ENCODE measurements at places on chromosomes 11 and 22.

GRCh38 chr11:111960916-111961315 is 23.8 kb downstream of the DIXDC1 start:
- no peak for DNase-seq

GRCh38 chr11:17570034-17570433 is 23.0 kb downstream of the OTOG start:
- no peak for DNase-seq

GRCh38 chr11:119094816-119095065 is 6.9 kb downstream of the DPAGT1 start:
- DNase-seq: peak; percentile 82

DNA sequence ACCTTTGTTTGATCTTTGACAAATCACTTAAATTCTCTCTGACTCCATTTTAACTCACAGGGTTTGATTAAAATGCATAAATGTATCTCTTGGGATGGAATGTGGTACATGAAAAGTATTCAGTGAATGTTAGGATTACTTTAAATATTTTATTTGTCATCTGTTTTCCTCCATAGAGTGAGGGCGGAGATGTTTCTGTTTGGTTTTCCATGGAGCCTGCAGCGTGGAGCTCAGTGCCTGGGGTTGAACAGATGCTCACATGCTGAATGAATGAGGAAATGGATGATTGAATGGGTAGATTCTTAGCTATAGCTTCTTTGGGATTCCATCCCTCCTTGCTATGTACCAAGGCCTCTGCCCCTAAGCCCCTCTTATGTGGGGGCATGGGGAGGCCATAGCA is 10.0 kb downstream of the TSPAN18 start:
- DNase-seq: peak; percentile 69

DNA sequence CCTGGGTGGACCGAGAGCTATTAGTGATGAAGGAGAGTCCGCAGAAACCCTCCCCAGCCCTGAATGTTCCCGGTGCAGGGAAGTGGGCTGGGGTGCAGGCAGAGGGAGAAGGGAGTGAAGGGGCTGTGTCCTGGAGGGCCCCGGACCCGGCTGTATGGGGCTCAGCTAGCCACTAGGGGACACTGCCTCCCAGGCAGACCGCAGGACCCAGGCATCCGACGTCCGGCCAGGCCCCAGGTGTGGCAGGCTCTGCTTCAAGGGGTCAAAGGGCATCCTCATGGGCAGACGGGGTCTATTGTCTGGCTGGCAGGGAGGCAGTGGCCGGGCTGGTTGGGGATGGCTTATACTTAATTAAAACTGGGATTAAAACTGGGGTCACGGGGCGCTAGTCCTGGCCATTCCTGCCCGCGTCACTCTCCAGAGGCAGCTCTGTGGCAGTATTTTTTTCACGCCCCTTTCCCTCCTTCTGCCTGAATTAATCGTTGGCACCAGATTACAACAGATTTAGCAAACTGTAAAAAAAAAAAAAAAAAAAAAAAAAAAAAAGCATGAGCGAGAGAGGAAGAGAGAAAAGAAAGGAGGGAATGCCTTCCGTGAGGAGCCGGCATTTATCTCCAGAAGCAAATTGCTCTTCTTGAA is 5.1 kb downstream of the FLRT1 start:
- no peak for DNase-seq

DNA sequence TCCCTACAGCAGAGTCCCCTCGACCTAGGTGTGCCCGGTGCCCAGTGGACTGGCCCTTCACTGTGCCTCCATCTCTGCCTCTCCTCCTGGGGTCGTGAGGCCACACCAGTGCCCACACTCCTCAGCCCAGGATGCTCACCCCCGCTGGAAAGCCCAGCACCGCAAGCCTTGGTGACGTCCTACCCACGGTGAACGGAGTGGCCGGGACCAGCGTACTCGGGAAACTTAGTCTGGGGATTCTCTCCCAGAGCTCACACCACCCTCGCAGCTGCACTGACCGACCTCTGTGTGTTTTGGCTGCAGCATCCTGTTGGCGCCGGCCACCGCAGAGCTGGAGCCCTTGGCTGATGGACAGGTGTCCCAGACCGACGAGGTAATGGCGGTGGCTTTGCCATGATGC is 35.5 kb upstream of the KRTAP5-7 start:
- no peak for DNase-seq

DNA sequence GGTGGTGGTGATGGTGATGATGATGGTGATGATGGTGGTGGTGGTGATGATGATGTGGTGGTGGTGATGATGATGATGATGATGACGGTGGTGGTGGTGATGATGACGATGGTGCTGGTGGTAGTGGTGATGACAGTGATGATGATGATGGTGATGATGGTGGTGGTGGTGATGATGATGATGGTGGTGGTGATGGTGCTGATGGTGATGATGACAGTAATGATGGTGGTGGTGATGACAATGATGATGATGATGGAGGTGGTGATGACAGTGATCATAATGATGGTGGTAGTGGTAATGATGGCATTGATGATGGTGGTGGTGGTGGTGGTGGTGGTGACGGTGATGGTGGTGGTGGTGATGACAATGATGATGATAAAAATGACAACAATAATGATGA is 52.1 kb upstream of the ANO1 start:
- DNase-seq: no peak

- DNase-seq: no peak
These were observed 2.9 kb downstream of the DENND6B start for GRCh38 chr22:50323900-50324299.

DNA sequence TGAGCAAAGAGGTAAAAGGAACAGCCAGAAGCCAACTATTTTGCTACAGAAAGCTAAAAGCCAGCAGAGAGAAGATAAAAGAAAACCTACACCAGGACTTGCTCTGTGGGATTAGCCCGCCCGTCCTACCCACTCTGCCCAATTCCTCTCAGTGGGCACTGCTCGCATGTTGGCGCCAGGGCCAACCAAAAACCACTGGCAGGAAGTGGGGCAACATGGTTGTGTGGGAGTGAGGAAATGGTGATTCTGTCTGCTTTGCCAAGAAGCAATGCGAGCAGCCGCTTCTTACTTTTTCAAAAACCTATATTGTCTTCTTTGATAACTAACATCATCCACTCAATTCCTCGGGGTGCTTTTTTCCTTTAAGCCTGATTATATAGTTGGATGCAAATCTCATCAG is 14.2 kb upstream of the APOA1 start:
- no peak for DNase-seq

GRCh38 chr22:29380032-29380781 is 8.2 kb downstream of the AP1B1 start:
- DNase-seq: no peak

- no peak for DNase-seq
These were observed 110.9 kb upstream of the GRK3 start for GRCh38 chr22:25453557-25453956.

DNA sequence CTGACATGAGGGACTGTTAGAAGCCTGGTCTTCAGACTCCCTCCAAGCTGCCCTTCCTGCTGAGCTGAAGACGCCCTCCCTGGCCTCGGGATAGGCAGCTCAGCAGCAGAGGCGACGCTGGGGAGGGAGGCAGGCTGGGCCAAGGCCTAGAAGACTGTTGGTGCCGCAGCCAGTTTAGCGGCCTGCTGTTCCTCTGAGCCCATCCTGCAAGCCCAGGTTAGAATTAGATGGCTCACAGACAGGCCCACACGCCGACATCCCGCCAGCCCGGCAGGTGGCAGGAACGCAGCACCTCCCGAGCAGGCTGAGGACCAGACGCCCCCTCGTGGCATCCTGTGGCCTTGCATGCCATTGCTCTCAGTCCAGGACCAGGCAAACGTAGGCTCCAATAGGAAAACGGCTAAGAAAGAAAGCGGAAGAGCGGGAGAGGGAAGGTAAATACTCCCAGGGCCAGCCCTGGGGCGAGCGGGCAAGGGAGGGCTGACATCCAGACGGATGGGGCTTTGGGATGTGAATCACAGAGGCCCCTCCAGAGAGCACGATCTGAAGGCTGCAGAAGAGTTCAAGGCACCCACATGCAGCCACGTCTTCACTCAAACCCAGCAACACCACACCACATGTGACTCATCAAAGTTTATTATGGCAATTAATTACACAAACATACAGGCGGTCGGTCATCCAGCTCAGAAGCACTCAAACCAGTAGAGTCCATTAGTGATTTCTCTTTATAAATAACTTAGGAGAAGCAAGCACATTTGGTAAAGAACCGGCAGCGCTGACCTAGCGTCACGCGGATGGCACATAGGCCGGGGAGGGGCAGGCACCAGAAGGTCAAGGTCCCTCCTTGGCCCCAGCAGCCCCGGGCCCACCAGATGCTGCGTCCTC is 27.6 kb downstream of the CD5 start:
- DNase-seq: peak; percentile 77

DNA sequence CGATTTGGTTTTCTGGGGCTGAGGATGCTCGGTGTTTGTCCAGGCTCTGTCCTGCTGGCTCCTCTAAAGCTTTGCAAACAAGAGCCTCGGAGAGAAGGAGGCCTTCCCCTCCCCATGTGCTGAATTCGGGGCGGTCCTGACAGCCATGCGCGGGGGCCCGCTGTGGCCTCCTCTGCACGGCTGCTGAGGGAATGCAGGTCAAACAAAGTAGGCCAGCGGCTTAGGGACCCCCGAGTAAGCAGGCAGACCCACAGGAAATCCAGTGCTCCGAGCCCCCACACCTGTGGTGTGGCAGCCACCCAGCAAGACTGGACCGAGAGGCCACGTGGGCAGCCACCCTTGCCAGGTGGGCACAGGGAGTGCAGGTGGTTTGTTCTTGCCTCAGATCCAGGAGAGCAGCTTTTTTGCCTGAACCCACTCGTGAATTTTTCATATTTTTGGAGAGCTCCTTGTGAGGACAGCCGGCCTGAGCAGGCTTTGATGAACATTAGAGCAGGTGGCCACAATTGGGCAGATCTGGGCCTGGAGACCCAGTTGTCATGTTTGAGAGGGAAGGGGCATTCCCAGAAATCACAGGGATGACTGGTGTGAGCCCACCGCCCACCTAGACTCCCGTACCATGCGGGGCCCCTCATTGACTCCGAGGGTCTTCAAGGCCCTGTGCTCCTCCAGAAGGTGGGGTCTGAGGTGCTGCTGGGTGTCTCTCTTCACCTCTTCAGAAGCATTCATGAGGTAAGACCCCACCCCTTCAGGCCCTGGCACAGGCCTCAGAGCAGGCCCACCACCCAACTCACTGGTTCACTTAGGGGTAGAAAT is 43.0 kb upstream of the KCNQ1OT1 start:
- no peak for DNase-seq

- no peak for DNase-seq
These were observed 11.3 kb downstream of the ABTB2 start for GRCh38 chr11:34346551-34346950.

DNA sequence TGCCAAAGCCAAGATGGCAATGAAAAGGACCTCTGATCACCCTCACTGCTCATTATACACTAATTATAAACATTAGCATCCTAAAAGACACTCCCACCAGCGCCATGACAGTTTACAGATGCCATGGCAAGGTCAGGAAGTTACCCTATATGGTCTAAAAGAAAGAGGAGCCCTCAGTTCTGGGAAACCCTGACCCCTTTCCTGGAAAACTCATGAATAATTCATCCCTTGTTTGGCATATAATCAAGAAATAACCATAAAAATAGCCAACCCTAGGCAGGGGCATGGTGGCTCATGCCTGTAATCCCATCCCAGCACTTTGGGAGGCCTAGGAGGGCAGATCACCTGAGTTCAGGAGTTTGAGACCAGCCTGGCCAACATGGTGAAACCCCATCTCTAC is 12.7 kb upstream of the CAPN5 start:
- DNase-seq: no peak

DNA sequence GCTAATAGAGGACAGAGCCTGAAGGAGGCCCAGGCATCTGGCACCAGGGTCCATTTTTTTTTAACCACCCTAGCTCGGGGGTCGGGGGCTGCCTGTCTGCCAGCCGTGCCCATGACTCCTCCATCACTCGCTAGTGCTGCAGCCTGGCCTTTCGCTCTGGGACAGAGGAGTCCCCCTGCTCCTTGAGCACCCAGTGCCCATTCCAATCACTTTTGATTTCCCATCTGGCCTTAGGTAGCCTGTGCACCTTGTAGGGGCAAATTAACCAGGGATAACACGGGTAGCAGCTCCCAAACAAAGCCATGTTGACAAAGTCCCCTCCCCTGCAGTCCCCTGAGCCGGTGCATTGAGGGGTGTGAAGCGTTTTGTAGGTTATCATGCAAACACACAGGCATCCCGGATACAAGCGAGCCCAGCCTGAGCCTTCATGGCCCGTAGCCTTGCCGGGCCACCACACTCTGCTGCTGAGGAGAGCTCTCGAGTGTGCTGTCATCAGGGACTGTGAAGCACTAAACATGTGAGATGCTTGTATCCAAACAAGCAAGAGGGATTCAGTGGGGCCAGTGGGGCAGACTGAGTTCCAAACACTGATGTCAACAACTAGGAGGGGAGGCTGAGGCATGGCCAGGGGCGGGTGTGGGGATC is 208.7 kb downstream of the DSCAML1 start:
- no peak for DNase-seq

- DNase-seq: no peak
These were observed 44.8 kb downstream of the MMP20 start for GRCh38 chr11:102580185-102580951.

- peak; percentile 40 for DNase-seq
These were observed 366.8 kb downstream of the SHANK2 start for GRCh38 chr11:70885281-70886231.

DNA sequence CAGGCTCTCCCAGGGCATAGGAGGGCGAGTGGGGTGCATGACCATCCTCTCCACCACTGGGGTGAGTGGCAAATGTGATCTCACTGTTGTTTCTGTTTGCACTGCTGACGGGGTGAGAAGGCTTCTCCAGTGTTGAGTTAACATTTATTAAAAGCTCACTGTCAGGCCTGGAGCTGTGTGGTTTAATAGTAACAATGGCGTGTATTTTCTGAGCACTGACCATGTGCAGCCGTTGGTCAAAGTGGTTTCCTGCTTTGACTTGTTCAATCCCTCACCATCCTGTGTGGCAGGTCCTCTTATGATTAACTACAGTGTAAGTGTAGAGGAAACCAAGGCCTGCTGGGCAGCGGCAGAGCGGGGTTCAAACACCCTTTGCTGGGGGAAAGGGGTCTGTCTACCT is 4.4 kb downstream of the A4GALT start:
- DNase-seq: no peak

- DNase-seq: no peak
These were observed 15.0 kb upstream of the CYP2R1 start for GRCh38 chr11:14906993-14907392.

DNA sequence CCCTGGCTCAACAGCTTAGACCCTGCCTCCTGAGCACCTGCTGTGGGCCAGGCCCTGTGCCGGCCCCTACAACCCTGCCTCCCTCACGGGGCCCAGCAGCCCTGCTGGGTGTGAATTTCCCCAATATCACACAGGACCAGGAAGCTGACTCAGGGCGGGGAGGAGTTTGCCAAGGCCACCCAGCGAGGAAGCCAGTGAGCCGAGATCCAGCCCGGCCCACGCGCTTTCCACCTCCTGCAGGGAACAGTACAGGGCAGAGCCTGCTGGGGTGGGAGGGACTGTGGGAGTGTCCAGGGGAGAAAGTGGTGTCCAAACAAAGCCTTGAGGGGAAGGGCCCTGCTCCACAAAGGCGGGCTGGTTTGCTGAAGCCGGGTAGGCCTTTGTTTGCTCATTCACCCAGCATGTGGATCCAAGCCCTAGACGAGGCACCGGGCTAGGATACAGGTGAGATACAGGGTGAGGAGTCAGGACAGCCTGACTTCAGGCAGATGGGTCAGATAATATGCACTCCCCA is 26.8 kb downstream of the RPL3 start:
- DNase-seq: peak; percentile 93
